Bone marrow (tissue), 2 donors: ENCODE measurements at places on chromosomes 13 and 19.

DNA sequence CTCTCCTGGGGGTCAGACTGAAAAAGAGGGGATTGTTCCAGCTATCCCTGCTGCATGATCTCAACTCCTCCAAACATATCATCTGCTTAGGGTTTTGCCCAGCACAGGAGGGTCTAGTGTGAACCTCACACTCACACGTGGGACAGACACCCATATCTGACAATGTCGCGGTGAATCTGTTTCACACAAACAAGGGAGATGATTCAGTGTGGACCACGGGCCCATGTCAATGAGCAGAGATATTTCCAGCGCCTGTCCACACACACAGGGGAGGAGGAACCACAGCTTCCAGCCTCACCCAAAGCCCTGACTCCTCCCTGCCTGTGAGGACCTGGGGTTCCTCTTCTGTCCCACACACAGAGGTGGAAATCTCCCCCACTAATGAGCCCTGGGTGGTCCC, 29.6 kb upstream of the KIR3DL3 start:
- no peak for DNase-seq

GRCh38 chr13:68616600-68617222, 1386.6 kb upstream of the PCDH9 start:
- no peak for DNase-seq

GRCh38 chr13:91133941-91134802, 213.3 kb upstream of the MIR17HG start:
- no peak for DNase-seq

- no peak for DNase-seq
Observed at GRCh38 chr13:62060570-62060969, 644.9 kb upstream of the PCDH20 start.

DNA sequence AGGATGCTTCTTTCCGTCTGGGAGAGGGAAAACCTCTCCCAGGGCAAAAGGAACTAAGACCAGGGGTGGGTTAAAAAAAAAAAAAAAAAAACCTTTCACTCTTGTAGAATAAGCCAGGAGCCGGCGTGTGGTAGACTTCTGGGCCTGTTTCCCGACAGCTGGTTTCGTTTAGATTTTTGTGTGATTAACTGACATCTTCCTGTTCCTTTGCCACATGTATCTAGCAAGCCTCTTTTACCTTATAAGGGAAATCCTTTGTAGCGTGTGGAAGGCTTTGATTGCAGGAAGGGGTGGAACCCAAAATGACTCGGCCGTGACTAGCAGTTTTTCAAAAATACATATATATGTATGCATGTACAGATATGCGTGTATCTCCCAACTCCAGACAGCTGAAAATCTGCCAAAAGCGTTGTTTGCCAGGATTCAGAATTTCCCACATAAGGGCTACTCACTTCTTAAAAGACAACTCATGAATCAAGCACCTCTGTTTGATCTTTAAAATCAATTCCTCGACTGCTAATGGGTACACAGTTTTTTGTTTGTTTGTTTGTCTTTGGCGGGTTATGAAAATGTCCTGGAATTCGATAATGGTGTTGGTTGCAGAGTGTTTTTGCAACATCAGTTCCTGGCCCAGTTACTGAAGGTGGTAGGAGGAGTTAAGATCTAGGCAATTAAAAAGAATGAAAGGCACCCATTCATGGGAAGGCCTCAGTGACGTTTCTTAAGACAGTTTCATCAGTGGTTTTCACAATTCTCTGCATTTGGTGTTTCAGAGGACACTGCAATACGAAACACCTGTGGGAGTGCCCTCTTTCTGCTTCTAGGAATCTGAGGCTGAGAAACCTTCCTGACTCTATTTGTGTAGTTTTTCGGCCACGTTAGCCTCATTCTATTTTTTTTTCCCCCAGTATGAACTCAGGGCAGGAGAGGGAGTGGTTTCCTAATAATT, 2.7 kb downstream of the TPM4 start:
- DNase-seq, result peak; percentile 12
